Keratinocyte (primary cell): ENCODE measurements at places on chromosomes 3 and 15. TPM values are rescaled to one million over a fixed set of nuclear protein-coding genes. Genes with fewer than 3 reads are reported as not detected.

Gene AQP9
- polyA plus RNA-seq: 1.5 to 3.6 TPM (median 2.6 TPM) in 3 replicates

DNA sequence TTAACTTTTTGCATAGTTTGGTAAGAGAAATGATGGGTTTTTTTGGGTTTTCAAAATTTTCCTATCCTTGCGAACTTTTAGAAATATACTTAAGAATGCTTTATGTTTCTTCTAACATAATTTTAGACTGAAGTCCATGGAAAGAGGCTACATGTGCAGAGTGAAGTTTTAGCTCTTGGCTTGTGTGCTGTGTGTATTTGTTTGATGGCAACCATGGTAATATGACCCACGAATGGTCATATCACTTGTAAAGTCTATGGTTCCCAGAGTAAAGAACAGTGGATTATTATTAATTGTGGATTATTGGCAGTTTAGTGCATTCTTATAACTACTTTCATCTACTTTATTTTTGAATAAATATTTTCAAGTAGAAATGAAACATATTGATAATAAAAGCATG, 124.0 kb upstream of the GOLGA6L4 start:
- no peak for DNase-seq

DNA sequence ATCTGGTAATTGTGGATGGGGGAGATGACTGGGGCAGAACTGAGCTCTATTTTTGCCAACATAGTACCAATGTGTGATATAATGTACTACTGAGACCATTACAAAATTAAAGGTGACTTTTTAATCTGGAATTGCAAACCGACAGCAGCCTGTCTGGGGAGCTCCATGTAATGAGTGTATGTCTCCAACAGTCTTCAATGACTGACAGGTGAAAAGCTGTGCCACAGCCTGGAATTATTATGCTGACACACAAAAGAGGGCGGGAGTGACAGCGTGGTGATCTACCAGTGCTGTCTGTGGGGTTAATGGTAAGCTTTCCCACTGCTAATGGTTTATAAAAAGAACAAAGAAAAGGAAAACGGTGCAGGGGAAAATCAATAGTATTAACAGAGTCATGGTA, 143.4 kb downstream of the CLSTN2 start:
- no peak for DNase-seq

- DNase-seq: no peak
Measured at GRCh38 chr3:5016211-5017161, 37.2 kb downstream of the BHLHE40 start.

DNA sequence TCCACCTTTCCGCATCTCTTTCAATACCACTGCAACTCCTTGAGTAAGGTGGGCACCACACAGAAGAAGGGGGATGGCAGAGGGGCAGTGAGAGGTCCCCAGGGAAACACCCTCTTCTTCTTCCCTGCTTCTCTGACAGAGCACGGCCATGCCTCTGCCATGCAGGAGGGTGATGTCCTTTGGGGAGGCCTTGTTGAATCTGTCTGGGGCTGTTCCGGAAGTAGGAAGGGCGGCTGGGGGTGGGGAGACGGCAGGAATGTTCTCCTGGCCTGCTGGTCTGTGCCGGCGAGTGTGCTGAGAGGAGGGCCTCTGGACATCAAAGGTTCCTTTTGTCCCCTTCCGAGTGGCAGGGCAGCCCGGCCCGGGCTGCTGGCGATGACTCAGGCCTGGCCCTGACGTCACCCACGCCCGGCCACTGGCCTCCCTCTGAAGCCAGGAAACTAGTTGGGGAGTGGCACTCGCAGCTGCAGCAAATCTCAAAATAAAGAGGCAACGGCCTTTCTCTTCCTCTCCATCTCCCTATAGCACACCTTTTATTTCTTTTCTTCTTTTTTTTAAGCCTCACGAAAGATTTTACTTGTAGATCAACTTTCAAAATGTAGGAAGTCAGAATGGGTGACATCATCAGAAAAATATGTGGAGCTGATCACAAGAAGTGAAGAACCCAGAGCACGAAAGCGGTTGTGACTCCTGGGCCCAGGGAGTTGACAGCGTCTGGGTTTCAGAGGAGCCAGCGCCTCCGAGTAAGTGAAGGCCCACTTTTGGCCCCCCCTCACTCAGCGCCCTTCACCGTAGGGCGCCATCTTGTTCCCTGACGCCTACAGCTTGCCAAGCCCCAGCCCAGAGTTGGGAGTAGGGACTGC, at the start of gene ZBTB38:
Gene ZBTB38 (plus strand): TSS at position 443 of the 863 bp plus-strand sequence. CDS start 73,885 bp downstream, outside the sequence.
- DNase-seq: peak; percentile 74

- no peak for DNase-seq
Measured at GRCh38 chr15:29050870-29051269, 165.1 kb downstream of the APBA2 start.
